MV-4-11 (cell line): ENCODE measurements at places on chromosomes 7 and 10.

DNA sequence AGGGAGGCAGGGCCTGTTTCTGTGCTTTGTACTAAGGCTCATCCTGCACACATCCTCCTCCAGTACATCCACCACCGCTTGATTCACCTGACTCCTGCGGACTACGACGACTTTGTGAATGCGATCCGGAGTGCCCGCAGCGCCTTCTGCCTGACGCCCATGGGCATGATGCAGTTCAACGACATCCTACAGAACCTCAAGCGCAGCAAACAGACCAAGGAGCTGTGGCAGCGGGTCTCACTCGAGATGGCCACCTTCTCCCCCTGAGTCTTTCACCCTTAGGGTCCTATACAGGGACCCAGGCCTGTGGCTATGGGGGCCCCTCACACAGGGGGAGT lies 10.2 kb downstream of the NDST2 start:
- no peak for DNase-seq

DNA sequence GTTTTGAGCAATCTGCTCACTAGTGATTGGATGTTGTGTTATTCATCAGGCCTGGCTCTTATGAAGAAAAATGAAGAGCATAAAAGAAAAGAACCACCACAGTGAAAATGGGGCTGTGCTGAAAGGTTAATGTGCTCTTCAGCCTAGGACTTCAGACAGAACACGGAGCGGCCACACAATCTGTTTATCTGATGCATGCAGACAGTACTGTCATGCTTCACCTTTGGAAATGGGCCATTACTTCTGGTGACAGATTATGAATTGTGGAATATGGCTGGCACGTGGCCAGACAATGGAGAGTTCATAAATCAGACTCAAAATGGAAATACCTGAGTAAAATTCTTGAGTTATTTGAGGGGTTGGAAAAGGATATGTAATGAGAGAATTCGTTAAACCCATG lies 86.0 kb upstream of the NOBOX start:
- no peak for DNase-seq

- DNase-seq: no peak
Observed at GRCh38 chr10:76779796-76780301, 857.8 kb downstream of the KCNMA1 start.

DNA sequence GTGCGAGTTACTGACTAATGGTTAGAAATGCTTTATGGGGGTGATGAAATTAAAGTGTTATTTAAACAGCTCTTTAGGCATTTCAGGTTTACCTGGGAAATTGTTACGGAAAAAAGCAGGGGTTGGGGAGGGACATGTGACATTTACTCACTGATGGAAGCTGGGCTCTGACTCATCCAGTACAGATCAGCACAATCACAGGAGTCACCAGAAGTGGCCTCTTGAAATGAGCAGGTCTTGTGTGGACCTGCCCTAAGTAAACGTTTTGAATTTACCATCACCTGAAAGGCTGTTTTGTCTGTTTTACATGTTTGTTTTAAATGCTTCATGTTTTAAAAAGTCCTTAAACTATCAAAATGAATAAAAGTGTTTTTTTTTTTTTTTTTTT lies 2.3 kb downstream of the GLRX3 start:
- DNase-seq: no peak

DNA sequence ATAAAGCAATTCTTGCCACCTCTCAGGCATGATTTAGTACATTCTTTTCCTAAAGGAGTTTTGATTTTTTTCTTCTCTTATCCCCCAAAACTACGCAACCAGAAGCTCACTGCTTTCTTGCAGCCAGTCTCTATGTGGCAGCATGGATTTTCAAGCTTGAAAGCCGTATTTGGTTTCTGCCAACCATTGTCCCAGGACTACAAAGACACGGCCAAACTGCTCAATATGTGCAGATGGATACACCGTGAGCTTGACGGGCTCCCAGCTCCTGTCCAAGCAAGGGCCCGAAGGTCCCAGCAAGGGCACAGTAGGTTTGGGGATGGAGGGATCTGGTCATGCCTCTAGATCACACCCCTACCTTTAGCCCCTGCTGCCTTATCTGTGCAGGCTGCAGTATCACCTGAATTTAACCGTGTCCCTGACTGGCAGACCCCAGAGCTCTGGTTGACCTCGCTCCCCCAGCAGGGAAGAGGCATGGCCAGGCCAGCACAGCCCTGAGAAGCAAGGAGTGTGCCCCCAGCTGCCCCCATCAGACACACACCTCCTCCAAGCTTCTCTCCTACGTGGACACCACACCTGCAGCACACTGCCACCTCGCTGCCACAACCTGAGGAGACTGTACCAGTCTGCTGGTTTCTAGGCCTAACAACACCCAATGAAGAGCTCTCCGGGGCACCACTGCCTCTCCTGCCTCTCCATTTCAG lies 86.8 kb downstream of the COBL start:
- no peak for DNase-seq

GRCh38 chr10:125055446-125055845 lies 104.9 kb downstream of the CTBP2 start:
- no peak for DNase-seq

DNA sequence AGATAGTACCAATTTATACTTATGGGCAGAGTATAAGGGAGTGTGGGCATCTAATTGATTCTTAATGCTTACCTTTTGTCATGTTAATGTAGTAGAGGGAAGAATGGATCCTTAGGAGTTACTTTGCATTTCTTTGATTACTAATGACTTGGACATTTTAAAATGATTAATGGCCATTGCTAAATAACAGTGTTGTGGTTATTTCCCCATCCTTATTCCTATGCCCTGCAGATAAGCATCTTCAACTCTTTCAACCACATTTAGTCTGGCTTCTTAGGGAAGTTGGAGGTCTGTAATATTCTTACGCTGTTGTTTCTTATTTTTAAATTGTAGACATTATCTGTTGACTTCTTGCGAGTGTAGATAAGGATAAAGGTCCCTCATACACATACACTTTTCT lies 37.2 kb downstream of the KAT6B start:
- DNase-seq: peak; percentile 54

GRCh38 chr10:110007701-110008517 lies at the start of gene ADD3:
TSS of gene ADD3 (plus strand) at chr10:110007984. CDS start at chr10:110100654, 92,670 bp downstream.
- peak; percentile 69 for DNase-seq

GRCh38 chr10:88944813-88945212 lies 7.8 kb downstream of the ACTA2 start:
- DNase-seq: peak; percentile 72

- no peak for DNase-seq
Observed at GRCh38 chr10:129969184-129969910, 5.3 kb upstream of the EBF3 start.

GRCh38 chr7:28036696-28037095 lies 143.9 kb downstream of the JAZF1 start:
- DNase-seq: no peak

- no peak for DNase-seq
Observed at GRCh38 chr10:15802375-15802949, 57.8 kb downstream of the MINDY3 start.

- no peak for DNase-seq
Observed at GRCh38 chr7:778271-778967, 51.3 kb upstream of the PRKAR1B start.

DNA sequence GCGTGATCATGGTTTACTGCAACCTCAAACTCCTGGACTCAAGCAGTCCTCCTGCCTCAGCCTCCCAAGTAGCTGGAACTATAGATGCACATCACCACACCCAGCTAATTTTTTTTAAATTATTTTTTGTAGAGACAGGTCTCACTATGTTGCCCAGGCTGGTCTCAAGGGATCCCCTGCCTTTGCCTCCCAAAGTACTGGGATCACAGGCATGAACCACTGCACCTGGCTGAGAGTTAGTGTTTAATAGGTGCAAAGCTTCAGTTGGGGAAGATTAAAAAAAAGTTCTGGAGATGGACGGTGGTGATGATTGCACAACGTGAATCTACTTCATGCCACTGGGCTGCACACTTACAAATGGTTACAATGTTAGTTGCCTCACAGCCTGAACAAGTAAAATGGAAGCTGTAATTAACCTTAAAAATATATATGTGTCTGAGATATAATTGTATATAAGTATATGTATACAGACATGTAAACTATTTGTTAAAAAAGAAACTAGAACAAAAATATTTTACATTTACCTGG lies 106.4 kb upstream of the ZNF438 start:
- DNase-seq: peak; percentile 34

- DNase-seq: no peak
Observed at GRCh38 chr10:72375173-72375572, 20.5 kb upstream of the DNAJB12 start.

GRCh38 chr10:29657719-29658274 lies 23.0 kb upstream of the SVIL start:
- no peak for DNase-seq

DNA sequence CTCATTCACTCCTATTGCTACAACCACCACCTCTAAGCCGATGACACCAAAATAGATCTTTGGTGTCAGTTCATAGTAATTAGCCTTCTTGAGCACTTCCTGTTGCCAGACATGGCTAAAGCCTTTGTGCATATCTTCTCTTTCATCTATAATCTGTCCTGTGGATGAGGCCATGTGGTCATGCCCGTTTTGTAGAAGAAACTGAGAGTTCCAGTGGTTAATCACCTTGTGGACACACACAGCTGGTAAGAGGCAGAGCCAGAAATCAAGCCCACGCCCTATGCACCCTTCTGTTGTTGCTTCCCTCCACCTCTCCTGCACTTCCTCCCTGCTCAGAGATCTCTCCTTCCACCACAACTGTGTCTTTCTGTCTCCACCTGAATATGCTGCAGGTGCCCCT lies 285.1 kb upstream of the PFKP start:
- DNase-seq: peak; percentile 73

GRCh38 chr10:97140902-97141745 lies 44.6 kb downstream of the SLIT1 start:
- no peak for DNase-seq

DNA sequence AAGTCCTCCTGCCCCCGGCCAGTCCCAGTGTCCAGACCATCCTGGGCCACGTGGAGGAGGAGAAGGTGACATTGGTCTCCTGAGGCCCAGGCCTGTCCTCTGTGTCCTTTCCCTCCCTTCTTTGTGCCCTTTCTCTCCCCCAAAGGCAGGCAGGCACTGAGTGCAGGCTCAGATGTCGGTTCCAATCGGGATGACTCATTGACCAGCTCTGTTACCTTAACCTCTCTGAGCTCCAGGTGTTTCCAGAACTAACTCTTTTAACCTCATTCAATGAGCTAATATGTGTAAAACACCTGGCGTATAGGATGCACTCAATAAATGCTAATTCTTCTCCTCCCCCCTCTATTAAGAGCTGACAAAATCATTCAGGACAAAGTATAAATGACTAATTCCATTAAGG lies 25.7 kb downstream of the MACROH2A2 start:
- DNase-seq: no peak

DNA sequence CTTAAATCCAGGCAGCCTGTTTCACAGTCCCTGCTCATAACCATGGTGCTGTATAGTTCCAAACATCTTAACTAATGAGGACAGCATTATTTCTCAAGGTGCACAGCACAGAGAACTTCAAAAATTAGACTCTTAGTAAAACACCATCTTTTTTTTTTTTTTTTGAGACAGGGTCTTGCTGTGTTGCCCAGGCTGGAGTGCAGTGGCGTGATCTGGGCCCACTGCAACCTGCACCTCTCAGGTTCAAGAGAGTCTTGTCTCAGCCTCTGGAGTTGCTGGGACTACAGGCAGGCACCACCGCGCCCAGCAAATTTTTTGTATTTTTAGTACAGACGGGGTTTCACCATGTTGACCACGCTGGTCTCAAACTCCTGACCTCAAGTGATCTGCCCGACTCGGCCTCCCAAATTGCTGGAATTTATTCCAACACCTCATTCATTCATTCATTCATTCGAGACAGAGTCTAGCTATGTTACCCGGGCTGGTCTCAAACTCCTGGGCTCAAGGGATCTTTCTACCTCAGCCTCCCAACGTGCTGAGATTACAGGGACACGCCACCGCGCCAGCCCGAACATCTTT lies 507 bp upstream of the TMEM254 start:
- DNase-seq: no peak

- no peak for DNase-seq
Observed at GRCh38 chr7:50655490-50655889, 90.3 kb upstream of the DDC start.

DNA sequence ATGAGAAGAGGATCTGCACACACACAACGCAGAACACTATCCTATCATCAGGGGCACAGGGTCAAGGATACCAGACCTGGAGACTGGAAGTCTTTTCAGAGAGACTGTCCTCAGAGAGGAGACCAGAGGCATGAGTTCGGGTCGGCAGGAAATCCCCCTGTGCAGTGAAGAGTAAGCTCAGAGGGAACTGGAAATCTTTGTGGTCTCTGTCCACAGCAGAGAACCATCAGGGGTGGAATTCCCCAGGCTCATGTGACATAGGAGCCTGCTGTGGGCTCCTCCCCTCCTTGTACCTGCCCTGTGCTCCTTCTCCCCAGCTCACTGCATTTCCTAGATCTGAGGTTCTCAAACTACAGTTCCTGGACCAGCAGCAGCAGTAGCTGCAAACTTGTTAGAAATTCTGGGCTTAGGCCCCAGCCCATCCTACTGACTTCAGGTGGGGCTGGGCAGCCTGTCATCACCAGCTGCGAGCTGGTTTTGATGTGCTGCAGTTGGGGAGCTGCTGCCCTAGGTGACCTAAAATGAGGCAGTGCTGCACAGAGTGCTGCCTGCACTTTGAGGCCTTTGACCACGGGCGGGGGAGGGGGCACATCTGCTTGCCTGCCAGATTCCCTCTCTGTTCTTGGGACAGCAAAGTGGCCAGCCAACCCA lies 2.4 kb downstream of the ZMIZ2 start:
- peak; percentile 32 for DNase-seq

DNA sequence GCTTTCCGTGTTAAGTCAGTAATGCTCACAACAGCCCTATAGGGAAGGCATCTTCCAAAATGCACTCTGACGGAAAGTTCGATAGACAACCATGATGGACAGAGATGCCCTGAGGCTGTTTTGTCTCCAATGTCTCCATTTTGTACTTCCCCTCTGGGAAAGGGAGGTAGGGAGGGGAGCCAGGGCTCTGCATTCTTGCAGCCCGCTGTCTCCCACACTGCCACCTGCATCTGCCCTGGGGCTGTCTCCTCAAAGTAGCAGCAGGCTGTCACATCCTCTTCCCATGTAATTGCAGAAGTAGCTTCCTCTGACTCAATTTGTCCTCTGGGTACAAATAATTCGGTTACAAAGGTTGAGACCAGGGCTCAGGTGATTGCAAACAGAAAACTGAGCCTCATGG lies 131.4 kb downstream of the GPAM start:
- no peak for DNase-seq
